ENCODE measurements at places on chromosomes 4 and X.

GRCh38 chr4:168361365-168362024 lies 42.9 kb upstream of the DDX60 start:
- peak; percentile 6 for DNase-seq

DNA sequence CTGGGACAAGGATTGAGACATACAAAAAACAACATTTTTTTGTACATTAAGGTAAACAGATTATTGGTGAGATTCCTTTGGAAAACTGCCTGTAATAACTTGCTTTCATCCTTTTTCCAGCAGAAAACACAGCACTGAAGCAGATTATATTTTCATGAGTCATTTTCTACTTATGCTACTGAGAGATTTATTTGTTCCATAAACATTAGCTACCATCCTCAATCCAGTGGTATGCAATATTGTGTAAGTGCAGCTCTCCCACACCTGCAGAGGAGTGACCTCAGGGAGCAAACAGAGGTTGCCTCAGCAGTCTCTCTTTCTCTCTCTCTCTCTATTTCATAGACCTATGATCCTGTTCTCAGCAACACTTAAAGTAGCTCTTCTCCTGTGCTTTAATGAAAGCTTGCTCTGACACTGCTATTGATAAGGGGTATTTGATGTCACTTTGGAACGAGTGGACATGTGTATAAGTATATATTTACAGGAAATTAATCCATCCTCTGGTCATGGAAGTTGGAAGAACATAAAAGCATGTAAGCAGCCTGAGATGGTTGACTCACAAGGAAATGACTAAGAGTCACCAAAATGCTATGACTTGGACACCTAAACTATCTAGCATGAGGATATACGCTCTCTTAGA lies 163.7 kb upstream of the SPANXC start:
- no peak for DNase-seq

- no peak for DNase-seq
Observed at GRCh38 chrX:9845578-9845952, 59.3 kb downstream of the SHROOM2 start.

DNA sequence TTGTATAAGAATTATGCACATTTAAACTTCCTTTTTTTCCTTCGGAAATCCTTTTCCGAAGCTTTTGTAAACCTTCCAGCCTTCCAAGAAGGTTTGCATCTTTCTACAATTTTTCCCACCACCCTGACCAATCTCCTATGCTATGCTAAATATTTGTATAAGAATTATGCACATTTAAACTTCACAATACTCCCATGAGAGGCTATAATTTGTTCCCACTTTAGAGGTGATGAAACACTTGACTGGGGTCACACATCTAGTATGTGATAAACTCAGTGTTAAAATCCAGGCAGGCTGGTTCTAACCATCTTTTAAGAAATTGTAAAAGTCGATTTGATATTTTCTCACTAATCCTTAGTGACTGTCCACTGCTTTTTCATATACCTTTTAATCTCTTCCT lies 22.1 kb downstream of the NUDT6 start:
- DNase-seq, result no peak

Data from hindlimb muscle (tissue), 1 donor.